ENCODE measurements at places on chromosomes 12 and 14.

- DNase-seq: no peak
Observed at GRCh38 chr12:131677699-131678098, 33.2 kb upstream of the SFSWAP start.

DNA sequence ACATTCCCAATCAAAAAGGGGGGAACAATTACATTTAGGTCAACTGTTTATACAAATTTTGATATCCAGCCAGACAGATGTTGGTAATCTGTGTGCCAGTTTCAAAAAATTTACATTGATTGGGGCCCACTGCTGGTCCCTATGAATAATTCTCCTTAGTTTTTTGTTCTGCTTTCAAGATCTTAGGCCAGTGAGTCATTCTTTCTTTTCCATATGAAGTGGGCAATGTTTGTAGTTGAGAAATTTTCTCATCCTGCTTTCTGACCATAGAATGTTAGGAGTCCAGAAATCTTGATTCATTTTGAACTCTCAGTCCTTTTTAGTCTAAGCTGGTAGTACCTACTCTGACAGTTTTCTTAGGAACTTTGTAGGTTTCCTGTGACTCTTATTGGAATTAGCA, 244.3 kb downstream of the DIO2 start:
- no peak for DNase-seq

GRCh38 chr12:46660276-46660675, 165.5 kb downstream of the SLC38A4 start:
- no peak for DNase-seq

GRCh38 chr12:76002598-76003354, 28.8 kb downstream of the PHLDA1 start:
- no peak for DNase-seq

DNA sequence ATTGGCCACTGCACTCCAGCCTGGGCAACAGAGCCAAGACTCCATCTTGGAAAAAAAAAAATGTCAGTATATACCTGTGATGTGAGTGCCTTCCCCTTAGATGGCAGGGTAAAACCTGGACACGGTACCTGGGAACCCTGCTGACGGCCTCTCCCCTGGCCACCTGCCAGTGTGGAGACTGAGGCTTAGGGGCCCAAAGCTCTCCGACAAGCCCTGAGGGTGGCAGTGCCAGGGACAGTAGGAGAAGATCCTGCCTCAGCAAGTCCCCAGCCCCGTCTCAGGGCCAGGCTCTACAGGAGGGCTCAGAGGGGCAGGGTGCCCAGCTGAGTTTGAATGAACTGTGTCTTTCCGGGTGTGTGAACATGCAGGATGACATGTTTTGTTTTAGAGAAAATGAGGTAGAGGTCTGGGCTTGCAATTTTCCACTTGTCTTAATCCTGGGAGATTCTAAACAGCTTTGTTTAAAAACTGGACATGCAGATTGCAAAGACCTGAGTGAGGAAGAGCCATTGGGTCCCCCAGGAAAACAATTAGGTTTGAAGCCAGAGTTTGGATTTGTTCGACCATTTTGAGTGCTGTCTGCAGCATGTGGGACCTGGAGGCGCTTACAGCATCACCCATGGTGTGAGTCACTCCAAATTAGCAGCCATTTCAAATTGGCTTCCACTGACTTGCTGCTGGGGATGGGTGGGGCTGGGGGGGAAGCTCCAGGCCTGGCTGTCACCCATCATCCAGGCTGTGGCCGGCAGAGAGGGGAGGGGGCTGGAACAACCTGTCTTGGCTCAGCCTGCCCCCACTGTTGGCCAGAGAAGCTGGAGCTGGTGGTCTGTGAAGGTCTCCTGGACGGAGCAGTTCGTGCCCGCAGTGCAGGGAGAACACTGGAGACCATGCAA, 10.8 kb downstream of the TSPAN9 start:
- DNase-seq: no peak

DNA sequence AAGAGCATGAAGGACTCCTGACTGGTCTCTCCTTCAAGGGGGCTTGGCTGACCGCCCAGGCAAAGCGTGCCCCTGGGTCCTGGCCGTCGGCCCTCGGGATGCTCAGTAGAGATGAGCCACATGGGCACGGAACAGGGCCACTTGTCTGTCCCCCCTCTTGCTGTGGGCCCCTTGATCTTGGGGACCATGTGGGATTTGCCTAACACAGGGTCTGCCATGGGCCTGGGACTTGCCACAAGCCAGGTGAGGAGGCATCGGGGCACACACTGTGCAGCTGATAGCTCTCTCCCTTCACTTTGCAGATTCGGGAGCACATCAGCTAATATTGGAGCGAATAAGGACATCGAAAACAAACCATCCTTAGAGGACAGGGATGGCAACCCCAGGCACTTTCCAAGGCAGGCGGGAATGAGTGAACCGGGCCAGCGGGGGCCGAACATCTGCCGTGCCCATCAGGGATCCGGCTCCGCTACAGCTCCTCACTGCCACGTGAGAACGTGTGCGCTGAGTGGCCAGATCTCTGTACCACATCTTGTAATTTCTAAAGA, 88.1 kb downstream of the PIWIL1 start:
- no peak for DNase-seq

- no peak for DNase-seq
Observed at GRCh38 chr12:78931466-78931990, 67.0 kb downstream of the SYT1 start.

DNA sequence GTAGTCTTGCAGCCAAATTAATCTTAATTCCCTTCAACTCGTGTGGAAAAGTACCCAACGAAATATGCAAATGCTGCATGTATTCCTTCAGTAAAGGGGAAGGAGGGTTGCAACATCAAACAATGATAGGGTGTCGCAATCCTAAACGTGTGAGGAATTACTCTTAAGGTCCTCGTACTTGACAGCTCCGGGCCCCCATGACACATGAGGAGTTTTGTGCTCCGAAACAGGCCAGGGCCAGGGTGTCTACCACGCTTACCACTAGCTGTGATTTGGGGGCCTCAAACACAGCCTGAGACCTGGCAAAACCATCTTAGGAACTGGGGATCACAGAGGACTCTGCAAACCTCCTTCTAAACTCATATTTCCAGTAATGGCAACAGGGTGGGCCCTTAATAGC, 20.4 kb downstream of the FOS start:
- DNase-seq: no peak

- no peak for DNase-seq
Observed at GRCh38 chr14:54594537-54594936, 27.6 kb downstream of the SAMD4A start.

DNA sequence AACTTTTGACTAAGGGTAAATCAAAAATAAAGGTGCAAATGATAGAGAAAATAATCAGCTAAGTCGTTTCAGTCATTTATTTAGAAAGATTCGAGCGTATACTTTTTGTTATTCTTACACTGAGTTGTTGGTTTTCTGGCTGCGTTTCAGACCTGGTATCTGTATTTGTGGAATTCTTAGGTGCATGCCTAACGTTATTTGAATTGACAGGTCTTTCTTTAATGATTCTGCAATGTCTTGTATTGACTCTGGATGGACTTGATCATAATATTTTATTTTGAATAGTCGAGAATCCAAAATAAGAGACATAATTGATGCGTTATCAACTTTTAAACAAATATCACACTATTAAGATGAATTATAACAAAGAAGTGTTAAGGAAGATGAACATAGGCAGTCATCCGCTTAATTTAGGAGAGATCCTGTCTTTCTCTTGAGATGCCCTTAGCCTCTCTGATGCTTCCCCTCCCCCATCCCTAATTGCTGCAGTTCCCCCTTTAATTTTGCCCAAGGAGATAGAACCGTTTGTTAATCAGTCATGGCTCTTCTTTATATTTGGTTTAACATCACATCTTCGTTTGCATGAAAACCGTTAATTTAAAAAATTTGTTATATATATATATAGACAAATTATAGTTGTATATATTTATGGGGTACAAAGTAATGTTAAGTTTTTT, 1.8 kb downstream of the ALX1 start:
- DNase-seq: no peak

DNA sequence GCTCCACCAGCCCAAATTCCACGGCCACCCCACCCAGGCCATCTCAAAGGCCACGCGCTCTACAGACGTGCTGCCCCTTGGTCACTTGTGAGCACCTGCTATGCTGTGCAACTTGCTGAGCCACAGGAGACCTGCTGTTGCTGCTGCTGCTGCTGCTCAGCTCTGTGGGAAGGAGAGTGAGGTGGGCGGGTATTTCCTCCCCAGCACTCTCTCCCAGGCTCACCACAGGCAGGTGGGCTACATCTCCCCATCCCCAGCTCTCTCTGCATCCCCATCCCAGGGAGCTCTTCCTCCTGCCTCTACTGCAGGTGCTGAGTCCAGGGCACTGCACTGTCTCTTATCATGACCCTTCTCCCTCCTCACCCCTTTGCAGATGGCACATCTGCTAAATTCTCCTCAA, 306.9 kb downstream of the BCL11B start:
- DNase-seq: no peak

- DNase-seq: no peak
Observed at GRCh38 chr12:81800298-81801148, 41.4 kb upstream of the PPFIA2 start.

All from T1000 (cell line).